ENCODE measurements at places on chromosomes 2 and 18. TPM values are rescaled to one million over a fixed set of nuclear protein-coding genes. Genes with fewer than 3 reads are reported as not detected.

DNA sequence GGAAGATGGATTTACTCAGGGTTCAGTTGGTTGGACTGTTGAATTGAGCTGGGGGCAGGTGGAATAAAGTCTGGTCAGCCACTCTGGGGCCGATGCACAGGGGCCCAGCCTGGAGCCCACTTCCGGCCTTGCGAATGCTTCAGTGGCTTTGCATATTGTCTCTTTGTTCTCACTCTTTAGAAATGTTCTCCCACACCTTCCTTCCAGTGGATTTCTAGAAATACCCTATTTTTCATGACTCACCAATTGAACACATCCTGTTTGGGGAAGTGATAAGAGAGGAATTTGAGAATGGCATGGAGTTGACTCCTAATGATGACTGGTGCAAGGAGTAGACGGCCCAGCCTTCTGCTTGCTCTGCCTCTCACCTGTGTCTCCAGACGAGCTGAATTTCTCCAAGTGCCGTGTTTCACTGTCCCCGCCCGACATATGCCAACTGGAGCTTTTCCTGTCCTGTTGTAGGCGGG is 28.1 kb downstream of the ASAP2 start:
- no peak for DNase-seq

CRYBA2 gene
- total RNA-seq: not detected

SLC14A1 gene
- 11.9 TPM for total RNA-seq

TMEM247 gene
- total RNA-seq: not detected

Data from skin of body (tissue), 3 donors.